G401 (cell line): ENCODE measurements at places on chromosomes 5 and 9. TPM values are rescaled to one million over a fixed set of nuclear protein-coding genes. Genes with fewer than 3 reads are reported as not detected.

Gene GCNT1
- total RNA-seq = 0.43 and 1.5 TPM in 2 replicates

DNA sequence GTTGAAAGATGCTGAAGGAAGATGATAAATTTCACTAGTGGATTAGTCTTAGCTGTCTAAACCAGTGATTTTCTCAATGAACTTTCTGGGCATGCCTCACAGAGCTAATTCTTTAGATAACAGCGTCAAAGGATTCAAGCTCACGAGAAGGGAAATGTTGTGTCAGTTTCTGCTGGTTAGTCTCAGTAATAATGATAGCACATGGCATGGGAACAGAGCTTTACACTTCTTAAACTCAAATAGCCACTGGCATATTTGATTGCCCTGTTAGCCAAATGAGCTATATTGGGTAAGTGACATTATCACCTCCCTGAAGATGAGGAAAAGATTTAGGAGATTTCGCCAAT, 139.3 kb upstream of the NR3C1 start:
- no peak for DNase-seq

DNA sequence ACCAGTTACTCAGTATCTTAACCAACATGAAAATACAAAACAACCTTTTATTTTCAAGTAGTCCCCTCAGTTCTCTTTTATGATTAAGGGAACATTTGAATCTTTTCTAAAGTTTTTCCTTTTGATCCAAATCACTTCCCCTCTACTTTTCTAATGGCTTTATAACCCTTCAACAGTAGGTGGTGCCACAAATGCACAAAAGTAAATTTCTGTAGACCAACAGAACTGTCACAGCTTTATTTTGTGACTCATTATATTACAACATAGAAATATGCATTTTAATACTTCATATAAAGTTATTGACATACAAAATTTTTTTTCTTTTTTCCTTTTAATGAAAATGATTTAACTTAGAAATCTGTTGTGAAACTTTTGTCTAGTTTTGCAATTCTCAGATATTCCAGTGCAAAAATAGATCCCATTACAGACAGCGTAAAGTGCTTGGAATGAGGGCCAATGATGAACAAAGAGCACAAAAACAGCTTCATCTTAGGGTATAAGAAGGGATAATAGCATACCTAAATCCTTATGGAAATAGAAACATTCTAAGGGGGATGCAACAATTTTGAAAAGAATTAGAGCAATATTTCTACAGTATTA, 17.0 kb downstream of the NIPSNAP3B start:
- DNase-seq = peak; percentile 16

GRCh38 chr5:2876183-2876582, 124.7 kb upstream of the IRX2 start:
- DNase-seq = no peak

- DNase-seq = no peak
Observed at GRCh38 chr9:134802216-134802795, 78.3 kb upstream of the FCN2 start.

DNA sequence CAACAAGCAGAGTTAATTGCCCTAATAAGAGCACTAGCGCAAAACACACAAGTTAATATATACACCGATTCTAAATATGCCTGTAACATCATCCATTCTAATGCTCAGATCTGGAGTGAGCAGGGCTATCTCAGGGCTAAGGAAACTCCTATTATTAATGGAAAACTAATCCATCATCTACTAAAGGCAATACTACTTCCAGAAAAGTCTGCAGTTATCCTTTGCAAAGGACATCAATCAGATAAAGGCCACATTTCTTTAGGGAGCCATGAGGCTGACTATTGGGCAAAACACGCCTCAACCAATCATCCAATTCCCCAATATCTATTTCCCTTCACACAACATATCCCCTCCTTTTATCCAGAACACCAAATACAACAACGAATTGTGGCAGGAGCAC, 1032.3 kb upstream of the NUDT12 start:
- DNase-seq = no peak

DNA sequence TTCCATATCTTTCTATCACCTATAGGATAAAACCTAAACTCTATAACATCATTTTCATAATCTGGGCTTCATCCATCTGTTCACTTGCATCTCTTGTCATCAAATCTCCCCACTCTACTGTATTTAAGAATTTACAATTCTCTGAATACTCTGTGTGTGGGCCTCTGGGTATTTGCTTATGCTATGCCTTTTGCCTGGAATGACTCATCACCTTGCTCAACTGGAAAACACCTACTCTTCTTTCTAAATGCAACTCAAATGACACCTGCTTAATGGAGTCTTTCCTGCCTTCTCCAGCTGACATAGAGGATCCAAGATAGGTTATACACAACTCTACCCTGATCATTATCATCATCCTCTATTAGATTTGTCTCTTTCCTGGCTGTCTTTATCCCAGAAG, 421.7 kb downstream of the SPATA31D1 start:
- no peak for DNase-seq

DNA sequence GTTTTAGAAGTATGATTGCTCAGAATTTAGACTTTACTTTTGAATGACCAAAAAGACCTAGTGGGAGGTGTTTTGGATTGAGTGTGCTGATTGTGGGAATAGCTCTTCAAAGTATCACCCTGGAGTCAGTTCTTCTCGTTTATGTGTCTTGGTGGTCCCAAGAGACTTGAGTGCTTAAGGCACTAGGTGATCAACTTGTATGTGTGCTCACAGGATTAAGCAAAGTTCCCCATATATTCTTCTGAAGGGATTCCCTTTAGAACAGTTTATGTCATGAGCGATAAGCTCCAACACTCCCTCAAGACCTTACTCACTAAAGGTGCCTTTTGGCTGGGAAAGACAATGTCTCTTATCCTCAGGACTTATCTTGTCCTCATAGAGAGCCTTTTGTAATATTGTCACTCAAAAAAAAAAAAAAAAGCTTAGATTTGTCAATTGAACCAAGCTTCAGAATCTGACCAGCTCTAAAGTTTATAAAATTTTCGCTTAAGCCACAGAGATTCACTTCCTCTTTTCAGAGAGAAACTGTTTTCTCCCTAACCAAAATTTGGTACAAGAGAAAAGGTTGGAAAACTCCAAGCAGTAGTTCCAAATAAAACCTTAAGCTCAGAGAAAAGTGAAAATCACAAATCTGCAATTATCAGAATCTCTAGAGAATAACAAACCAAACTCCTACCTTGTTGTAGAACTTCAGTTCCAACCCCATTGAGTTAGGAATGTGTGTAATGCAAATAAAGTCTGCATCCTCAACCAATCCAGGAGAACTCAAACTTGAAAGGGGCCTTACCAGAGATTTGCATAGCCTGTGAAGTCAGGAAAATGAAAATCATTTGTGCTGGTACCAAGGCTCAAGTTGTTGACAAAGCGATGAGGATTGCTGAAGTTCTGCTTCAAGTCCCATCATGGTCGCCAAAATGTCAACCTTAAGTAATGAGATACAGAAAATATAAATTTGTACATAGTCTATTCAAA, 40.0 kb upstream of the PDZD2 start:
- no peak for DNase-seq

GRCh38 chr9:109681301-109681700, 98.7 kb upstream of the PALM2AKAP2 start:
- DNase-seq = no peak

GRCh38 chr5:112154940-112155686, 264.0 kb downstream of the EPB41L4A start:
- no peak for DNase-seq

DNA sequence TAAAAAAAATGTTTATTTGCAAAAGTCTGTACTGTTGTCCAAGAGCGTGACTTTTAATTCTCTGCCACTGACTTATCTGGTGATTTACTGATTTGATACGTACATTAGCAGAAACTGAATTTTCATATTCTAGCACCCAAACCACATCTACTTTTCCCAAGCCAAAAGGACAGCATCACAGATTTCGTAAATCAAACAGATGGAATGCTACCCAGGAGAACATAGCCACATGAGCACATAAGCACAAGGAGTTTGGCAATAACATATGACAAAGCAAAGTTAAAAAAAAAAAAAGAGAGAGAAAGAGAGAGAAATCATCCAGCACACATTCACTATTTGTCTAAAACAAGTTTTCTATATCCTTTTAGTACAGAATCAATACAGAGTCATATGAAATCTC, 83.7 kb downstream of the HINT1 start:
- DNase-seq = no peak
